ENCODE measurements at places on chromosomes 12 and 14.

GRCh38 chr12:132021965-132022364, 72.2 kb downstream of the EP400 start:
- DNase-seq: no peak

- no peak for DNase-seq
Observed at GRCh38 chr14:35958499-35958898, 132.4 kb downstream of the BRMS1L start.

DNA sequence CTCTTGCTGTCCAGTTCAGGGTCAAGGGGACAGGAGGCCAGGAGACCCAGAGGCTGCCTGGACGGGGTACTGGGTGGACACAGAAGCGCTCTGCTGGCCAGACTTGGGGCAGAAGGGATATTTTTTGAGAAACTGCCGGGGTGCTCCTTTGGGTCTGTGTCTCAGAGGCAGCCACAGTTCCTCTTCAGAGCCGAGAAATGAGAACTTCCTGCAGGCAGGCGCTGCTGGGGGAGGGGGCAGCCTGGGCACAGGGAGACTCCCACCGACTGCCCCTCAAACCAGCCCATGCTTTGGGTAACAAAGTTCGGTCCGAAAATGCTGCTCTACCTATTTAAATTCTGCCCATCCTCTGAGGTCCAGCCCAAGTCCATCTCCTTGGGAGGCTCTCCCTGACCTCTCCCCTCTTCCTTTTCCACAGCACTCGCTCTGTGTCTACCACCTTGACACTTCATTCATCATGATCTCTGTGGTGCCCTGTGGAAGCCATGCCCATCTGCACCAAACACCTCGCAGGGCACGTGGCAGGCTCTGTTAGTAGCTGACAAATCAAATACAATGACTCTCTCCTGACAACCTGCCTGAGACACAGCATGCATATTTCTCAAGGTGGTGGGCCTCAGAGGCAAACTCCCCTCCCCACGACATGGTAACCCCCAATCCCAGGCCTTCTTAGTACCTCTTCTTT, 16.4 kb downstream of the HDAC7 start:
- no peak for DNase-seq

- no peak for DNase-seq
Observed at GRCh38 chr14:71648725-71649124, 283.5 kb upstream of the RGS6 start.

- no peak for DNase-seq
Observed at GRCh38 chr14:70640938-70641547, 673 bp upstream of the TTC9 start.

- no peak for DNase-seq
Observed at GRCh38 chr14:69945912-69946311, 66.7 kb downstream of the SMOC1 start.

DNA sequence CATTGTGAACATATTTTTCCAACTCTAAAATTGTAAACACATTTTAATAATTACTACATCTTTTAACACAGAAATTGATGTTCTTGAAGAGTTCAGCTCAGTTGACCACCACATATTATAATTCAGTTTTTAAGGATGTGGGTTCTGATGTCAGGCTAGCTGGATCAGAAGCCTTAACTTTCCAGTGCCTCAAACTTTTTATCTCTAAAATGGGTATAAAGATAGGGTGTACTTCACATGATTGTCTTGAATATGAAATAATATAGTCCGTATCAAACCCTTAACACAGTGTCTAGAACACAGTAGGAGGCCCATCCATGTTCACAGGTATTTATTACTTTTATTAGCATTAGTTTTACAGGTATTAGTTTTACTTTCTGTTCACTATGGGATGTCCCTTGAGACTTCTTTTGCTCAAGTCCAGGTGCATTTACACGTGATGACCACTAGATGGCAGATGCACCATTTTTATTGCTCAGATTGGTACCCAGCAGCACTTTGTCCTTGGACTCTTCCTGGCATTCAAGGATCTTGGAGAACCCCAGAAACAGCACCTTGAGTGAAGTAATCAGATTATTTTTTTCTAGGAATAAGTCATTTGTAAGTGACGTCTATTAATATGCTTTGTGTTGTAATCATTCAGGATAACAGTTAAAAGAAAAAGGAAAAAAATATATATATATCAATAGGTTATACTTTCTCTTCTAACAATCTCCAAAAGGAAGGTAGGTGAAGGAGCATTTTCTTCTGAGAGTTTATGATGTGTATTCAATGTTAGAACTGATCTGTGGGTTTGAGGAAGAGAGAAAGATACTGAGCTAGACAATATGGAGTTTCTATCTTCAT, 580.2 kb downstream of the ETNK1 start:
- DNase-seq: no peak

DNA sequence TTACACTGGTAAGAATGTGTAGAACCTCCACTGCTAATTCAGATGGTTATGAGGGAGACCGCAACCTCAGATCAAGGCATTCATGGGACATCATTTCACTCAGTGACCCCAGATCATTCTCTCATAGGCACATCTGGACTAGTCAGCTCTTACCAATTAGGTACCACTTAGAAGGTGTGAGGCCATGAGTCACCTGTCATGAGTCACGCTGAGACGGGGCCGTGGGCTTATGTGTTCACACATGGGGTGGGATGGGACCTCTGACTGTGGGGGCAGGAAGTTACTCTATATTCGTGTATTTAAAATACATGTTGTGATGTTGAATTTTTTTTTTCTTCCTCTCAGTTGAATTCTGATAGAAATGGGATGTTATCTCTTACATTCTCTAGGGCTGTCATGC, 55.9 kb downstream of the CCDC92 start:
- no peak for DNase-seq

DNA sequence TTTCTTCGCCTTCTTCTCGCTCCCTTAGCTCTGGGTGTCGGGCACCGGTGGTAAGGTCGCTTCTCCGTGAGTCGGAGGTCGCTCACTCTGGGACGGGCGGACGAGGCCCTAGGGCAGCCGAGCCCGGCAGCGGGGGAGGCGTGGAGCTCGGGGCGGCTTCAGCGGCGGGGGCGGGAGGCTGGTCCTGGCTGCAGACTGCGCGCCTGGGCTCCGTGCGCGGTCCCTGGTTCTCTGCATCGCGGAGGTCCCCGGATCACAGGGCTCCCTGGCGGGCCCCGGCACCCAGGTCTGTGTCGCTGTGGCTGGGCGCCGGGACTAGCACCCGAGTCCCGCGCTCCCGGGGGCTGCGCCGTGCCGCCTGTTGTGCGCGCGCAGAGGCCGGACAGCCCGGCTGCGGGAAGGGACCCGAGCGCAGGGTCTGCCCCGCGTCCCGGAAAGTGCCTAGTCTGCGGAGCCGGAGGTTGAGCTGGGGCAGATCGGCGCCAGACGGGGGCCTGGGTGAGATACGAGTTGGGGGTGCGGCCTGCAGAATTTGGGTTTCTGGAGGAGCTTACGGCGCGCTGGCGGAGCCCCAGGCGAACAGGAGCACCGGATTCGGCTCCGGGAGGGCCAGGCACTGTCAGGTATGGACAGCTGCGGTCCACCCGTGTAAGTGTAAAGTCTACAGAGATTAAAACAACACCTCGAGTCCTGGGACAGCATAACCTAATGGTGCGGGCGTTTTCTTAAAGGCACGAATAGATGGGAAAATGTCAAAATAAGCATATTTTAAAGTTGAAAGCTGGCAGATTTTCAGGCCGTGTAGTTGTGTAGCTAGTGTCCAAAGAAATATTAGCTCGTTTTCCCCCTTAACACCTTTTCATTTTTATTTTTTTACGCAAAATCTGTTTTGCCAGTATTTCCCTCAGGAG, 713 bp downstream of the FRMD6 start:
- no peak for DNase-seq

DNA sequence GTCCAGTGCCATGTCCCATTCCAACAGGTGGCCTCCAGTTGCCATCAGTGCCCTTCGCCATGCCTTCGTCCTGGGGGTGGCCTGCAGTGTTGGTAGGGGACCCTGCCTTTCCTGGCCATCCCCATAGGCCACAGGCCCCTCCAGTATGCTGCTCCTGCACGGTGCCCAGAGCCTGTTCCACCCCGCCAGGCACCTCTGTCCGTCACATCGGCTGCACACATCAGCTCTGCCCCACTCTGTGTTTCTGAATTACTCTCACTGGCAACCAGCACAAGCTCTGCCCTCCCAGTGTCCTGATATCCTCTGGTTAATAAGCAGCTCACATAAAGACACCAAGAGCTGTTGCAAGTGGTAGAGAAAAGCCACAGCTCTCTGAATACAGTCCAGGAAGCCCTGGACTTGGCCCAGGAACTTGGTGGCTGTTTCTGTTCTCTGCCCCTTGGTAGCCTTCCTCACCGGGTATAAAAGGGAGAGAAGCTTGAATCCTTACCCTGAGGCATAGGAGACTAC, 31.3 kb upstream of the ATP2A2 start:
- no peak for DNase-seq

DNA sequence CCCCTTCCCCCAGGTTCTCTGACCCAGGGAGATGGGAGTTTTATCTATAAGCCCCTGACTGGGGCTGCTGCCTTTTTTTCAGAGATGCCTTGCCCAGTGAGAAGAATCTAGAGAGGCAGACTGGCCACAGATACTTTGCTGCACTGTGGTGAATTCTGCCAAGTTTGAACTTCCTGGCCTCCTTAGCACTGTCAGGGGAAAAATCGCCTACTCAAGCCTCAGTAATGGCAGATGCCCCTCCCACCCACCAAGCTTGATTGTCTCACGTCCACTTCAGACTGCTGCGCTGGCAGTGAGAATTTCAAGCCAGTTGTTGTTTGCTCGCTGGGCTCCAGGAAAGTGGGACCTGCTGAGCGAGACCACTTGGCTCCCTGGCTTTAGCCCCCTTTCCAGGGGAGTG, 31.7 kb downstream of the KLRK1 start:
- DNase-seq: no peak

GRCh38 chr14:84234281-84234680, 1295.7 kb upstream of the FLRT2 start:
- no peak for DNase-seq

- no peak for DNase-seq
Observed at GRCh38 chr14:49545716-49546115, 40.5 kb downstream of the RPS29 start.

GRCh38 chr12:117101953-117102799, 3.0 kb upstream of the TESC start:
- DNase-seq: no peak

DNA sequence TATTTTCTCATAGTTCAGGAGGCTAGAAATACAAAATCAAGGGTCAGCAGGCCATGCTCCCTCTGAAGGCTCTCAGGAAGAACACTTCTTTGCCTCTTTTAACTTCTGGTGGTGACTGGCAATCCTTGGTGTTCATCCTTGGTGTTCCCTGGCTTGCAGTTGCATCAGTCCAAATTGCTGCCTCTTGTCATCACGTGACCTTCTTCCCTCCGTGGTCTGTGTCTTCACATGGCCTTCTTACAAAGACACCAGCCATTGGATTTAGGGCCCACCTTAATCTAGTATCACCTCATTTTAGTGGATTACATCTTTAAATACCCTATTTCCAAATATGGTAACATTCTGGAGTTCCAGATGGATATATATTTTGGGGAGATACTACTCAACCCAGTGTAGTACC, 7.5 kb upstream of the LRRC9 start:
- no peak for DNase-seq

DNA sequence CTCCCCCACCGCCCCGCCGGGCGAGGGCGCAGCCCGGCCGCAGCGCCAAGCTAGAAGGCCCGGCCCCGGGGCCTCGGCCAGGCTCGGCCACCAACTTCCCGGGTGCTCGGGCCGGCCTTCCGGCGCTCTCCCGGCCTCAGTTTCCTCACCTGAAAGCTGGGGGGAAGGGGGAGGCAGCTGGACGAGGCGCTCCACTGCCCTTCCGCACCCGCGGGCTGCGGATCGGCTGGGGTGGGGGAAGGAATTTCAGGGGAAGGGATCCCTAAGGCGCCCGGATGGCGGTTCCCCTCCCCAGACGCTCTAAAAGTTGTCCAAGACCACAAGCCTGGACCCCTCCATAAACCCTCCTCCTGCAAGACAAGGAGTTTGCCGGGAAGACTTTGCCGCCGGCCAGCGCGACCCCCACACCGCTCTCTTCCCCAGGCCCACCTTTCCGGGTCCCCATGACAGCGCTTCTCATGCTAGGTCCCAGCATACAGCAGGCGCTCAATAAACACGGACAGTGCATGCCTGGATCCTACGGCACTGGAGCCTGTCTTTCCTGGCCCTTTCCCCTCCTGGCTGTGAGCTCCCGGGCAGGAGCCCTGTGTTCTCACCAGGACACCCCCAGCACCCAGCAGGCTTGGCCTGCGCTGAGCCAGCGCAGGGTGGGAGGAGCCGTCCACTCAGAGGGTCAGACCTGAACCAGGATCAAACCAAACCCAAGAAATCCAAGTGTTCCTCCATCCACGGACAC, 18.1 kb downstream of the BEGAIN start:
- no peak for DNase-seq

DNA sequence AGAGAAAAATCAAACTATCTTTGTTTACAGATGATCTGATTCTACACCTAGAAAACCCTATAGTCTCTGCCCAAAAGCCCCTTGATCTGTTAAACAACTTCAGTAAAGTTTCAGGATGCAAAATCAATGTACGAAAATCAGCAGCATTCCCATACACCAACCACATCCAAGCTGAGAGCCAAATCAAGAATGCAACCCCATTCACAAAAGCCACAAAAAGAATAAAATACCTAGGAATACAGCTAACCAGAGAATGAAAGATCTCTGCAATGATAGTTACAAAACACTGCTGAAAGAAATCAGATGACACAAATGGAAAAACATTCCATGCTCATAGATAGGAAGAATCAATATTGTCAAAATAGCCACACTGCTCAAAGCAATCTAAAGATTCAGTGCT, 265.7 kb downstream of the AEBP2 start:
- DNase-seq: no peak

DNA sequence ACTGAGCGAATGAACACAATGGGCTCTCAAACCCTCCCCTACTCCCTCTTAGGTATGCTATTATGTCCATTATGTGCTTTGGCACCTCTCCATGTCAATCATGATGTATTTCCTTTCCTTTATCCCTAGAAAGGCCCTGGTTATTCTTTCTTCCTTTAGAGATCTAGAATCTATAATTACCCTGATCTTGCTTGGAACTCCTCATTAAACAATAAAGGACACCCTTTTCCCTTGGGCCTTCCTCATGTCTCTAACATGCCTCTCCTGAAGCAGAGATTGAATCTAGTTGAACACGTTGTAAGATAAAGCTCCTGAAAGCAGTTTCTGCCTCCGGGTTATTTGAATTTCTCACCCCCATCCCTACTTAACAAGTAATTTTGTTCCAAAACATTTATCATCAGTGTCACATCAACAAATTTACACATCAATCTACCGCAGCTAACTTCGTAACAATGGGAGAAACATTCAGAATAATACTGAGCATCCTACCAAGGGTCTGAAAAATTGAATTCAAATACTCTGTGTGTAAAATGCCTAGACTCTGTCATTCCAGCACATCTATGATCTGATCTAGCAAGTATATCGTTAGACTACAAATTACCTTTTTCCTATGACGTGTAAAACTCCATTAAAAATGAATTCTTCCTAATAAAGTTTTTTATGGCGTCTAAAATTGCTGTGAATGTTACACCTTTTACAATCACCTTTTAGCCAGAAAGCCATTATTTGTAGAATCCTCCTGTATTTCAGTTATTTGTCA, 5.4 kb downstream of the USP44 start:
- DNase-seq: no peak

DNA sequence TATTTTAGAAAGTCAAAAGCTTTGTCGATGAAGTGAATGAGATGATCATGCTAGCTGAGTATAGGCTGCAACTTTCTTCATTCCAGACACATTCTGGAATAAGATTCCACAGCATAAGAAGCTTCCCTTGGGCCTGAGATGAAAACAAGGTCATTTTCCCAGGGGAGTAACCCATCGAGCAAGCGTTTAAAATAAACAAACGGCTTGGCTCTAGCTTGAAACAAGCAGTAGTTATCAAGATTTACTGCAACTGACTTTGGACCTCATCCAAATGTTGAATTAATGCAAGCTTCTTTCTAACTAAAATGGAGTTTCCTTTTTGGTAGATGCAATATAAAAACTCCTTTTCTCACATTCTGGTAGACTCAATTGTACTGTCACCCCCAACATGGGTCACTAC, 23.0 kb downstream of the KCNJ8 start:
- DNase-seq: no peak
